ENCODE measurements at places on chromosomes 5 and 9.

GRCh38 chr5:118882666-118883065, 105.7 kb downstream of the DTWD2 start:
- no peaks in the 10 kb centered on the region for H3K27me3 ChIP-seq
- H3K4me3 ChIP-seq, result no peak overlapping the region
- DNase-seq, result no peak
- H3K36me3 ChIP-seq, result no peaks in the 10 kb centered on the region
- H3K4me1 ChIP-seq, result no peaks in the 10 kb centered on the region
- H3K27ac ChIP-seq, result no peak overlapping the region

- H3K36me3 ChIP-seq, result no peaks in the 10 kb centered on the region
- DNase-seq, result no peak
- H3K27ac ChIP-seq, result no peak overlapping the region
- H3K4me1 ChIP-seq, result no peaks in the 10 kb centered on the region
Observed at GRCh38 chr5:101431201-101431600, 528.1 kb upstream of the ST8SIA4 start.

DNA sequence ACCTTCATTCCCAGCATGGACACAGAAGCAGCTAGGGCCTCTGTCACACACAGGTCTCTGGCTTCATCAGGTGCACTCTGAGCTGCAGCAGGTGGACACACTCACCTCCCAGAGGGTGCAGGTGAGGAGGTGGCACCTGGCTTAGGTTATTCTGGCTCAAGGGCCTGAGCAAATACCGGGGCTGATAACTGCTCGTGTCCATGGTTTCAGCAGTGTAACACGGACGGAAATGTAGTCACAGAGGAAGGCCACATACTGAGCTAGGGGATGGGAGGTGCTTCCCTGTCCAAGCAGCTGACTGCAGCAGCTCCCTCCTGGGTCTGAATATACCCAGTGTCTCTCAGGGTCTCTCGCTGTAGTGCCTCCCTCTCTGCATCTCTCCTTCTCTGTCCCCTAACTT, 5.7 kb downstream of the PHF2 start:
- no peak overlapping the region for H3K4me3 ChIP-seq
- H3K27me3 ChIP-seq, result no peaks in the 10 kb centered on the region
- H3K27ac ChIP-seq, result no peak overlapping the region
- H3K36me3 ChIP-seq, result no peaks in the 10 kb centered on the region

DNA sequence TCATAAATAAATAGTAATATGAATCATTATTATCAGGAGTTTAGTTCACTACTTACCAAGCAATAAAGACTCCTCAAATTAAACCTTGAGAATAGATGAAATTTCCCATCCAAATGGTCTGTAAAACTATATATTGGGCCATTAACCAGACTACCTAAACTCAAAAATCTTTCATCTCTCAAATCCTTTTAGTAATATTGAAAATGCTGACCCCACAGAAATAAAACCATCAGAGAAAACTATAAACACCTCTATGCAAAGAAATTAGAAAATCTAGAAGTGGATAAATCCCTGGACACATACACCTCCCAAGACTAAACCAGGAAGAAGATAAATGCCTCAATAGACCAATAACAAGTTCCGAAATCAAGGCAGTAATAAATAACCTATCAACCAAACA, 723.2 kb downstream of the TLE4 start:
- H3K27ac ChIP-seq, result no peak overlapping the region
- H3K4me1 ChIP-seq, result no peaks in the 10 kb centered on the region
- DNase-seq, result no peak
- no peaks in the 10 kb centered on the region for H3K27me3 ChIP-seq

DNA sequence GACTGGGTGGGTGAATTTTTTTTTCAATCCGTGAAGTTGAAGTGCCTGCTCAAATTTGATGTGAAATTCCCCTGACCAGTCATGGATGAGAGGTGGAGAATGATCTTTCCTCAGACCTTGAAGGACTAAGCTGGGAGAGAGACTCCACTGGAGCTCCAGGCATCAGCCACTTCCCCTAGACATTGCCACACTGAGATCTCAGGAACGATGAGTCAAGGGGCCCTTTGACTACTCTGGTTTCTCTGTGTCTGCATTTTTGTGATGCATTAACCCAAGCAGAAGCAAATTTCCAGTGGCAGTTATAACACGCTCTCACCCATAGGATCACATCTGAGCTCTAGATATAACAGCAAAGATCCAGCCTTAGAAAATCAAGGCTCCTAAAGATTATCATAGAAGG, 171.2 kb upstream of the KIF2A start:
- H3K27ac ChIP-seq, result no peak overlapping the region
- DNase-seq, result no peak
- H3K27me3 ChIP-seq, result peaks cover 4% of the 10 kb centered on the region
- no peak overlapping the region for H3K4me3 ChIP-seq

DNA sequence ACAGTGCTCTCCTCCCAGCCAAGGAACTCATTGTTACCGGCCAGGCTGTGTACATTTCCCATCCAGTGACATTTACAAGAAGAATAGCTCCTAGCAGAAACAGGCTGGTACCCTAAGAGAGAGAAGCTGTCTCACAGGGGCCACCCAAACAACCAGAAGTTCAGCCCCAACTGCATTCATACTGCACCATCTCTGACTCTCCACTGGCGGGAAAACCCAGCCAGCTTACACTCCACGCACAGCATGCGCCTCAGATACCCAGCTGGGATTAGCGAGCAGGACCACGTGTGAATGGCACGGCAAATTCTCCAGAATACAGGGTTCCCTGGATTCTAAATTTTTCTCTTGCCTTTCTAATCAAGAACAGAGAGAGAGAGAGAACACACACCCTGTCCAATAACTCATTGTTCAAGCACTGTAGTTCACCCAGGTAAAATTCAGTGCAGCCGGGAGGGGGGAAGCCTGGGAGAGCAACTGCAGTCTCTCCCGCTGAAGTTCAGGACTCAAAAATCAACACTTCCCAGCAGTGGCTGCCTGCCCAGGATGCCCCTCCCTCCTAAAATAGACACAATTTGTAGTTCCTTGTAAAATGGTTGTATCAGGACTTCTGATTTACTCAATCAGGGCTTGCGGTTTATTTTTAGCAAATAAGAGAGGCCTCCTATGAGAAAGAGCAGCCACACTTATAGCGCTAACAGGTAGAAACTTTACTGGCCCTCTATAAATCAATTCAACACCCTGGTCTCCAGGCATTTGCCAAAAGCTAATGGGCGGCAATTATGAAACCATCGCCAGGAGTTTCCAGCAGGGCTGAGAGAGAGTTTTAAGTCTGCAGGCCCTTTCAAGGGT, 2.2 kb downstream of the COL23A1 start:
- H3K36me3 ChIP-seq, result peaks cover 3% of the 10 kb centered on the region
- H3K27ac ChIP-seq, result no peak overlapping the region
- H3K27me3 ChIP-seq, result peaks cover 34% of the 10 kb centered on the region
- H3K4me3 ChIP-seq, result no peak overlapping the region
- H3K4me1 ChIP-seq, result peaks cover 21% of the 10 kb centered on the region

DNA sequence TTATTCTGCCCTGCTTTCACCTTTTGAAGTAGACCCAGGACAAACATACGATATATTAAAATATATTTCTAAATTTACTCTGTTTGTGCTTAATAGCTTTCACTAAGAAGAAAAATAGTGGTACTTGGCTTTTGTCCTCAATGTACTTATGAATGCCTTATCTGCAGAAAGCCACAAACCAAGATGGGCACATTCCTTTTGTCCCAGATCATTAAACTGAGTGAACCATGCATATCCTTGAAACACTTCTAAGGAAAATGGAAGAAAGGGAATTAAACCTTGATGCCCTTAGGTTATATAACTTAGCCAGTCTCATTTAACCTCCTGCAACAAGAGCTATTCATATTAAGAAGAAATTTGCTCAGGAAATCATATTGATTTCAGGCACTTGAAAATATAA, 553.8 kb upstream of the CDH9 start:
- no peak overlapping the region for H3K27ac ChIP-seq
- no peak for DNase-seq
- no peaks in the 10 kb centered on the region for H3K27me3 ChIP-seq
- no peaks in the 10 kb centered on the region for H3K36me3 ChIP-seq

DNA sequence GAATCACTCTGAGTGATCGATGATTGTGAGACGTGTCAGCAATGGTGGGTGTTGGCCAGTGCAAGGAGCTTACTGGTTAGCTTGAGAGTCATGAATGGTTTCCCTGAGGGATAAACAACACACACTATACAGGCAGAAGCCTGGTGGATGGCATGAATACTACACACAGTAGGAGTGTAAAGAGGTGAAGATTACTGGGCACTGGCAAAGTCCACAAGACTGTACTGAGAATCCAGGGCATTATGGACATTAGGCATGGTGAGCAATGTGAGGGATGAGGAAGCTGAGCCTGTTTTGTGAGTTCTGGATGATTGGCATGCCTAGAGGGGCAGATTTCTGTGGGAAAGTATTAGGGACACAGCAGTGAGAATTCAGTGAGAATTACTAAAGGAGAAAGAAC, 71.3 kb downstream of the KDM4C start:
- DNase-seq, result no peak
- H3K27me3 ChIP-seq, result no peaks in the 10 kb centered on the region
- no peaks in the 10 kb centered on the region for H3K4me1 ChIP-seq
- H3K4me3 ChIP-seq, result no peak overlapping the region

GRCh38 chr5:143251190-143251589, 152.3 kb downstream of the NR3C1 start:
- H3K4me3 ChIP-seq, result no peak overlapping the region
- H3K4me1 ChIP-seq, result no peaks in the 10 kb centered on the region
- H3K27me3 ChIP-seq, result no peaks in the 10 kb centered on the region
- no peaks in the 10 kb centered on the region for H3K36me3 ChIP-seq
- DNase-seq, result no peak

- peaks cover 3% of the 10 kb centered on the region for H3K27me3 ChIP-seq
- no peak for DNase-seq
- H3K36me3 ChIP-seq, result no peaks in the 10 kb centered on the region
- no peak overlapping the region for H3K27ac ChIP-seq
- no peaks in the 10 kb centered on the region for H3K4me1 ChIP-seq
Observed at GRCh38 chr5:110803467-110804326, 64.9 kb downstream of the SLC25A46 start.

DNA sequence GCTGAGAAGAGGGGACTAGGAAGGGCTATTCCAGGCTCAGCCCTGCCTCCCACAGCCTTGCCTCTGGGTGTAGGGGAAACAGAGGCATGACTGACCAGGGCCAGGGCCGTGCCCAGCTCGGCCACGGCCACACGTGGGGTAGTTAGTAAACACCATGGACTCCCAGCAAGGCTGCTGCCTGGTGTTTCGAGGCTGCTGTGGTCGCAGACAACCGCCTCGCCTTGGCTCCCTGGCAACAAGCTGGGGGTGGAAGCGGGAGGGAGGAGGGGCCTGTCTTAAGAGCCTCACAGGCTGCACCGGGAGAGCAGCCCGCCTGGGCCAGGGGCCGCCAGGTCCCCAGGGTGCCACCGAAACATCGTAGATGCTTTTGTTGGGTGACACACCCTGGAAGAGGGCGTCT, 90.2 kb upstream of the CACNA1B start:
- no peak for DNase-seq
- H3K4me3 ChIP-seq, result no peak overlapping the region
- H3K4me1 ChIP-seq, result peaks cover 11% of the 10 kb centered on the region
- H3K27me3 ChIP-seq, result no peaks in the 10 kb centered on the region

DNA sequence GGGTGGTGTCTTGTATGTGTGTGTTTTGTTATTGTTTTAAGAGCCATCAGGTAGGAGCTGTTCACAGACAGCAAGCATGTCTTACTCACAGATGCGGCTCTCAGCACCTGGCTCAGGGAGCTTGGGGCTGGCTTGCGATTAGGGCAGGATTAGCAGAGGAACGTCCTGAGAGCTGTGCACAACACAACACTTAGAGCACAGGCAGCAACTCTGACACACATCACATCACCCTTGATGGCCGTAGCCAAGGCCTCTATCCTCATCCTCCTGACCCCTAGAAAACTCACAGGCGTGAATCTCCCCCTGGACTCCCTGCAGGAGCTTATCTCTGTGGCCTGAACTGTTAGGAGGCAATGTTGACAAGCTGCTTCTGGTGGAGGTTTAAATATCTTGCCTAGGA, 7.1 kb upstream of the IL17B start:
- no peak overlapping the region for H3K4me3 ChIP-seq
- peaks cover 7% of the 10 kb centered on the region for H3K4me1 ChIP-seq
- DNase-seq, result no peak
- no peaks in the 10 kb centered on the region for H3K36me3 ChIP-seq

- H3K36me3 ChIP-seq, result no peaks in the 10 kb centered on the region
- H3K27ac ChIP-seq, result no peak overlapping the region
- no peak for DNase-seq
- H3K4me3 ChIP-seq, result no peak overlapping the region
Observed at GRCh38 chr9:95341293-95341962, 23.9 kb upstream of the FANCC start.

DNA sequence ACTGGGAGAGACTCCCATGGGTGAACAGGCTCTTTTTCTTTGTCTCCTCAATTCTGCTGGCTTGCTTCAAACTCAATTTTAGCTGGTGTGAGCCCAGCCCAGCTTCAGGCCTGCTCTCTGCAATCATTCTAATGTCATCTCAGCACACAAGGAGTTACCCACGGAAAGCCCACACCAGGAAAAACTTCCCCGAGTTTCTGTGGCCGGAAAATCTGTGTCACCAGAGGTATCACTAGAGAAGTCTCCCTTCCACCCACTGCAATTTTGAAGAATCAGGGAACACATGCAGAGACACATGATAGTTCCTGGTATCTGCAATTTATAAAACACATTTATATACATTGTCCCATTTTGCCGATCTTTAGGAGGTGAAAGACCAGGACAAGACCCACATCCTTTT, 13.5 kb upstream of the NDFIP1 start:
- H3K4me1 ChIP-seq, result peaks cover 61% of the 10 kb centered on the region
- H3K27me3 ChIP-seq, result no peaks in the 10 kb centered on the region
- no peak overlapping the region for H3K4me3 ChIP-seq

DNA sequence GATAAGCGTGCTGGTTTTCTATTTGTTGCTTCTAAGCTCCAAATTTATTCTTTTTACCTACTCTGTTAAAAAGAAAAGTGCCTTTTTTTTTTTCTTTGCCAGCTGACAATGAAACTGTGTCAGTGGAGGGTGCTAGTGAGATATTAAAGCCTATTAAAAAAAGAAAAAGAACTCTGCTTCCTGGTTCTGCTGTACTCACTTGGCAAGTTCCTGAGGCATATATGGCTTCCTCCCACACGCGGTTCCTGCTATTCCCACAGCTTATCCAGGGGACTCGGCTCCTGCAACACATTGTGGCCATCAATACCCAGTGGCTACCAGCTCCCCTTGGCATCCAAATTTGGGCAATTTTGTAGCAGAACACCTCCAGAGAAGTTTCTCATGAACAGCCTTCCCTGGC, 1977.7 kb upstream of the CDH9 start:
- DNase-seq, result no peak
- H3K4me1 ChIP-seq, result no peaks in the 10 kb centered on the region
- no peaks in the 10 kb centered on the region for H3K27me3 ChIP-seq
